Activated CD4-positive, alpha-beta T cell treated with anti-CD3 and anti-CD28 coated beads, Interleukin-2, amount 50 U/mL, for 48 hours (primary cell): ENCODE measurements at places on chromosomes 2 and 18.

DNA sequence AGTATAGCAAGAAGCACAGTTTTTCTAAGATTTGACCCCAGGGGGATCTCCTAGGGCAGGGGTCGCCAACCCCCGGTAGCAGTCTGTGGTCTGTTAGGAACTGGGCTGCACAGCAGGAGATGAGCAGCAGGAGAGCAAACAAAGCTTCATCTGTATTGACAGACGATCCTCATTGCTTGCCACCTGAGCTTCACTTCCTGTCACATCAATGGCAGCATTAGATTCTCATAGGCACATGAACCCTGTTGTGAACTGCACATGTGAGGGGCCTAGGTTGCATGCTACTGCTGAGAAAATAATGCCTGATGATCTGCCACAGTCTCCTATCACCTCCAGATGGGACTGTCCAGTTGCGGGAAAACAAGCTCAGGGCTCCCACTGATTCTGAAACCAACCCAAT, 136.2 kb downstream of the RGPD3 start:
- no peak for DNase-seq

- DNase-seq, result no peak
These were observed 80.4 kb downstream of the MC4R start for GRCh38 chr18:60292186-60292585.

DNA sequence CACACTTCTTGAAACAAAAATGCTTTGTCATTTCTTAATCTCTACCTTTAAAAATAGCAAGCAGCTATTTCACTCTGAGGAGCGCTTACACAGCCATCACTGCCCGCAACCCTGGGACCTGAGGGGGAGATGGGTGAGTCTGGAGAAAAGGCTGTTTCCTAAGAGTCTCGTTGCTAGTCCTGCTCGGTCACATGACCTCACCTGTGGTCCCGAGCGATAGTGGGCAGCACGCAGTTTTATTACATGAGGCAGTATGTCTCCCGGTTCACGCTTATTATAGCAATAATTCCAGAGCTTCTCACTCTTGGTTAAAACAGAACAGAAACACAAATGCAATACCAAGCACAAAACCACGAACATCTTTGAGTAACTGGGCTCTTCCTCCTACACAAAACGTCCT, 105.3 kb downstream of the ZNF516 start:
- DNase-seq, result no peak

DNA sequence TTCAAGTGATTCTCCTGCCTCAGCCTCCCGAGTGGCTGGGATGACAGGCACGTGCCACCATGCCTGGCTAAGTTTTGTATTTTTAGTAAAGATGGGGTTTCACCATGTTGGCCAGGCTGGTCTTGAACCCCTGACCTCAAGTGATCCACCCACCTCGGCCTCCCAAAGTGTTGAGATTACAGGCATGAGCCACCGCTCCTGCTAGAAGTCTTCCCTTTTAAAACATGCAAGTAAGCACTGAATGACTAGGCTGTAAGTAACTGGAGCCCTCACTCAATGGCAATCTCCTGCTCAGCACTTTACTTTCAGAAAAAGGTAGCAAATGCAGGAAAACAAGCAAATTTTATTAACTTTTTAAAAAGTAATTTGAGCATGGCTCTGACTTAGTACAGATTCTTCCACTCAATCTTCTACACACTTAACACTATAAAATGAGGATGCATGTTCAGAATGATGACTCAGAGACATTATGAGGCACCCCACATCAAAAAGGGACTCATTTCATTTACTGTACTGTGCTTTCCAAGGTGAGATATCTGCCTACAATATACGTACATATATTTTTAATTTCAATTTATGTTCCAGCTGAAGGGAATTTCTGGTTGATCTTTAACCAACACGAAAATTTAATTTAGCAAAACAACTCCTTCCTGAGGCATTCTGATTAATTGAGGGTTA, 6.6 kb upstream of the NCK2 start:
- DNase-seq, result no peak

DNA sequence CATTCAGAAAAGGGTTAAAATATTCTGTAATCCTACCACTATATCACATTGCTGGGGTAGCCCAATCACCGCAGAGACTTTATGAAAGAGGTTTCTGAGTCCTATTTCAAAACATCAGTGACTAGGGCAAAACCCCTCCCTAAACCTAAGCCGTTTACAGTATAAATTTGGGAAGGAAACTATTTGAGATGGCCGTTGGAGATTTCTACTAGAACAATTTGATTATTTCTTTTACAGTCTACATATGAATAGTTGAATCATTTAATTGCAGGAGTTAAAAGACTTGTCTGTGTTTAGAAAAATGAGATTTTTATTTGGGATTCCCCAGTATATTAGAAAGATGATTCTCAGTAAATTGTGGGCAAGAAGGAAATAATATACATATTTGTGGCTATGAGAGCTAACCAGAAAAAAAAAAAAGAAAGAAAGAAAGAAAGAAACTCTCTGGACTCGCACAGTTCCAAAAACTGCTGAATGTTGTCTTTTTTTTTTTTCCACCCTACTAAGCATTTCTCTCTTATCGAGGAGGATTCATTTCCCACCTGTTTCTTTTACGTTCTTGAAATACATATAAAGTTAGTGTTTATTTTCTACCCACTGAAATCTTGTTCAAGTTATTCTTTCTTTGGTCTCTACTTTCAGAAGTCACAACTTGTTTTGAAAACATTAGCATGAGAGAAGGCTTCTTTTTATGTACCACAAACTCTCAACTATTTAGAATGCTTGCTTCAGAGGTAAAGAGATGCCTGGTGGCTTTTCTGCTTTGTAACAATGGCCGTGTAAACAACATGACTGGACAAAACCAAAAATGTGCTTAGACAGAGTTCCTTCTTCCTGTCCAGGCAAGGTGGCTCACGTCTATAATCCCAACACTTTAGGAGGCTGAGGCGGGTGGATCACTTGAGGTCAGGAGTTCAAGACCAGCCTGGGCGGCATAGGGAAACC, 65.9 kb downstream of the BCL2 start:
- no peak for DNase-seq

GRCh38 chr2:237430861-237431260, 16.9 kb upstream of the COL6A3 start:
- DNase-seq, result no peak
